Esophagus squamous epithelium (tissue), 5 donors: ENCODE measurements at places on chromosomes 11 and 22.

DNA sequence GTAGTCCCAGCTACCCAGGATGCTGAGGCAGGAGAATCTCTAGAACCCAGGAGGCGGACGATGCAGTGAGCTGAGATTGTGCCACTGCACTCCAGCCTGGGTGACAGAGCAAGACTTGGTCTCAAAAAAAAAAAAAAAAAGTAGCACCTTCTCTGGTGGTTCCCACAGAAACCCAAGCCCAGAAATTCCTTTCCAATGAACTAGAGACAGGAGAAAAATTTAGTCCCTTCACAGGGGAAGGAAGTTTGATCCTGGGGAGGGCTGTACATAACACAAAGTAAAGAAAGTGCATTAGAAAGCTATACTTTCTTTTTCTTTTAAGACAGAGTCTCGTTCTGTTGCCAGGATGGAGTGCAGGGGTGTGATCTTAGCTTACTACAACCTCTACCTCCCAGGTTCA, 25.5 kb upstream of the APOA1 start:
- DNase-seq = no peak

GRCh38 chr11:2555891-2556290, 111.1 kb downstream of the KCNQ1 start:
- DNase-seq = no peak

- DNase-seq = no peak
Measured at GRCh38 chr22:17281440-17281841, 62.2 kb upstream of the ADA2 start.

DNA sequence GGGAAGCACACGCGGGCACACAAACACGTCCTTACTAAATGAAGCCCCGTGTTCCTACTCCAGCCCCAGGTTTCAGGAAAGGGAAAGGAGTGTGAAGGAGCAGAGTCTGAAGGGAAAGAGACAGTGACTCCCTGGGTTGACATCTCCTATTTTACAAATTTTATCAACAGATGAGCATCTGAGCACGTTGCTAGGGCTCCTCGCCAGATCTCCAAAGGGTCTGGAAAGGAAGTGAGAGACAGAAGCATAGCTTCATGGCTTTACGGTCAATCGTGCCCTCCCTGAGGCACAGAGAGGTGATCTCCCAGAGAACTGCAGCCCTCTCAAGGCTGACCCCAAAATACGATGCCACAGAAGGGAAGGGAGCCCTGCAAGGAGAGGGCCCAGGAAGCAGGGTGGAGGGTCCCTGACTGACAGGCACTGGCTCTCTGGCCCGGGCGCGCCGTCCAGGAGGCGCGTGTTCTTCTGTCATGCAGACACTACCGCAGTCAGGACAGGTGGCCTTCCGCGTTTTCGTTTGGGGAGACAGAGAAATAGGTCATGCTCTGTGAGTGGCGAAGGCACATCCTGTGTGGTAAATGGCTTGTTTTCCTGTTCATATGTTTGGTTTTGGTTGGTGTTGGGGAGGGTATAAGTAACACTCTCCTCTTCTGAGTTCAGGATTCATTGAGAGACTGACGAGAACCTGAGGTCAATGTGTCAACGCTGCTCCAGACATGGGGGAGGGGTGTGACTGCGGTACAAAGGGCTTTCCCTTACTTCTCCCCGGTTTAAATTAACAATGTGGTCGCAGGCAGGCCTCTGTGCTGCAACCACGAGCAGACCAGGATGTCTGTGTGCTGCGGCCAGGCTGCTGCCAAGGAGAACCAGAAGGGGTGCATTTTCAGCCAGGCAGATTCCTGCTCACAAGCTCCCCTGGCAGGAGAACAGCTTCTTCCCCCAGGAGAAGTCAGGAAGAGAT, 813.3 kb downstream of the OPCML start:
- DNase-seq = no peak

- DNase-seq = no peak
Measured at GRCh38 chr11:88188932-88189253, 13.7 kb upstream of the RAB38 start.

GRCh38 chr11:8604078-8604723, 10.2 kb upstream of the STK33 start:
- no peak for DNase-seq

GRCh38 chr11:112655371-112655770, 305.8 kb upstream of the NCAM1 start:
- peak; percentile 3 for DNase-seq

GRCh38 chr22:49934160-49934890, 15.9 kb downstream of the CRELD2 start:
- DNase-seq = no peak
